Stimulated activated CD8-positive, alpha-beta memory T cell treated with anti-CD3 and anti-CD28 coated beads, Interleukin-4, amount 100 ng/mL, for 48 hours (primary cell): ENCODE measurements at places on chromosomes 2 and 18.
A peak's percentile ranks its signal among the peaks of the same experiment; 100 is the strongest.

GRCh38 chr18:63987743-63988142, 17.9 kb downstream of the SERPINB8 start:
- DNase-seq: no peak

DNA sequence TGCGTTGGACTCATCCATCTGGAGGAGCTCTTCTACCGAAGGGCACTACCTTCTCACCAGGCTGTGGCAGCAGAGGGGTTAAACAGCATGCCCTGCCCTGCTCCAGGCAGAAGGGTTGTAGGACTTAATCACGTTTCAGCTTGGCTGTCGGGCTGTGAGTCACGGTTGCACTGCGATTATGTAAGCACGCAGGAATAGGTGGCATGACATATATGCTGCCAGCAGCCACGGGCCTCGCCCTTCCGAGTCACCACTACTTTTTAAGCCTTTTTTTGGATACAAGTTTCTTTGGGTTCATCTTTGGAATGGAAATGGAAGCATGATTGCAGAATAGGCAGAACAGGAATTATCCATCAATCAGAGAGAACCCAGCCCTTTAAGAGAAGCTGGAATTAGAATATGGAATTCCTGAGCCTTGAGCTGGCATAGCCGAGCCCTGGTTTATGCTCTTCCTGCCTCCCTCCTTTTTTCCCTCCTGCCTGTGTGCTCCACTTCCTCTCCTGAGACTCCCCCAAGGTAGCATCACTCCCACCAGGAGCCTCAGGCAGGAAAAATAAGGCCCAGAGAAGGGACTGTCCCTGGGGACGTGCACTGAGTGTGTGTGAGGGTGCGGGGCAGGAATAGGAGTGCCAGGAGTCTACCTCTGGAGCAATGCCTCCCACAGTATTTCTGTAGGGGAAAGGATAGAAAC, 86.8 kb downstream of the SEMA4F start:
- DNase-seq: no peak

GRCh38 chr2:119674711-119675500, 4.1 kb upstream of the TMEM177 start:
- DNase-seq: no peak

DNA sequence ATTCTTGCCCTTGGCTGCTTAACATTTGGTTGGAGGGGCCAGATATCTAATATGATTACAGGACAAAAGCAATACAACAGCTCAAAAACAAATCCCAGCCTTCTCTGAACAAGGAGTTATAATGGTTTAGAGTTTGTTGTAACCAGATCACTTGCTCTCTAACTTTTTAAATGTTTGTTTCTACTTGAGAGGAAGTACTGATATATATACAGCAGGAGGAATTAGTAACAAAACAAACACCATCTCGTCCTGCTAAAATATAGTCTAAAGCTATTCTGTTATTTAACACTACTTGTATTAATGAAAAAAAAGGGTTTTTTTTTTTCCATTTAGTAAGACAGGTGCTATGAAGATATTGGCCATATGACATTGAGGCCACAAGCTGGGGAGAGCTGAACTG, 60.9 kb upstream of the TMEM17 start:
- no peak for DNase-seq

- no peak for DNase-seq
Observed at GRCh38 chr2:157813467-157813866, 62.7 kb downstream of the ACVR1 start.

DNA sequence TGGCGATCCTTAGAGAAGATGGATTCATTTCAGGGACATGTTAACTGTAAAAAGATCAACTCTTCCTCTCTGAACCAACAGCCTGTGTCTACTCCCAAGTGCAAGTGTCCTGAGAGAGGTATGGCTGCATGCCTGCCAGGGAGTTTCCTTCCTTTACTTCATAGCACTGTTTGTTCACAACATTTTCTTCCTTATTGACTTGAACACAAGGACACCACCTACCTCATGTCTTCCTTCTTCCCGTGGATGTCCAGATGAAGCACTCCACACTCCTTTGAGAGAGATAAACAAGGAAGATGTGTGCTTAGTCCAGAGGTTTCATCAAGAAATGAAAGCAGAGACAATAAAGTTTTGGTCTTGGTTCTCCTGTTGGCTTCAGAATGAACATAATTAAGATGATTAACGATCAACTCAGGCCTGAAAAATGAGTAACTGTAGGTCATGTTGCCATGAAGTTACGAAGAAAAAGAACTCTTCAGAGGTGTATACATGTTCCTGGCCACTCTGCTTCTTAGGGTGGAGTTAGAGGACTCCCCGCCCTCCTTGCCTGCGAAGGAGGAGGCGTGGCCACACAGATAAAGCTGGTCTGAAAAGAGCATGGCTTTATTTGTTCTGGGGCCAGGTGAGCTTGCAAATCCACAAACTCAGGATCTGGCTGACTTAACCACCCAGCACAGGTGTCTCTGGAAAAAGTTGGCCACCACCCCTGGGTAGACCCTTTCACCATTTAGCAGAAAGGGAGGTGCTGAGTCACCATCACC, 155.0 kb upstream of the KCTD1 start:
- no peak for DNase-seq

DNA sequence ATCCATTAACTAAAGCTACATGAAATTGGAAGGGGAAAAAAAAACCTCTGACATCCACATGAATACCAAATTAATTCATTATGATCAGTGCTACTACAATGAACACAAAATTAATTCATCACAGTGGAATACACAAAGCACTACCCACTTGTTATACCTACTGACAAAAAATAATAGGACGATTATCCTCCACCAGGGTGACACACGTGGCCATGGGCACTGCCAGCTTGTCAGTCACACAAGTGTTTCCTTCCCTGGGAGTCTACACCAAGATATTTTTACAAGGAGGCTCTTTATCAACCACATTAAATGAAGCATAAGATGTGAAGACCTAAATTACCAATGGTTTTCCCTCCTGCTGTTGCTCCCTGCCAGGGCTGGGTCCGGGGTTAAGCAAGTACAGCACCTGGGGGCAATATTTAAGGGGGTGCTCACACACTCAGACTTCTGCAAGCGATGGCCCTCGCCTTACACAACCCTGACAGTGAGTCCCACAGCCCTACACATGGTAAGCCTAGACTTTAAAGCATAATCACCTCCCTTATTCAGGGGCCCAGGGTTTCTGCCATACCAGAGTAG, 90.1 kb downstream of the TCF4 start:
- no peak for DNase-seq

DNA sequence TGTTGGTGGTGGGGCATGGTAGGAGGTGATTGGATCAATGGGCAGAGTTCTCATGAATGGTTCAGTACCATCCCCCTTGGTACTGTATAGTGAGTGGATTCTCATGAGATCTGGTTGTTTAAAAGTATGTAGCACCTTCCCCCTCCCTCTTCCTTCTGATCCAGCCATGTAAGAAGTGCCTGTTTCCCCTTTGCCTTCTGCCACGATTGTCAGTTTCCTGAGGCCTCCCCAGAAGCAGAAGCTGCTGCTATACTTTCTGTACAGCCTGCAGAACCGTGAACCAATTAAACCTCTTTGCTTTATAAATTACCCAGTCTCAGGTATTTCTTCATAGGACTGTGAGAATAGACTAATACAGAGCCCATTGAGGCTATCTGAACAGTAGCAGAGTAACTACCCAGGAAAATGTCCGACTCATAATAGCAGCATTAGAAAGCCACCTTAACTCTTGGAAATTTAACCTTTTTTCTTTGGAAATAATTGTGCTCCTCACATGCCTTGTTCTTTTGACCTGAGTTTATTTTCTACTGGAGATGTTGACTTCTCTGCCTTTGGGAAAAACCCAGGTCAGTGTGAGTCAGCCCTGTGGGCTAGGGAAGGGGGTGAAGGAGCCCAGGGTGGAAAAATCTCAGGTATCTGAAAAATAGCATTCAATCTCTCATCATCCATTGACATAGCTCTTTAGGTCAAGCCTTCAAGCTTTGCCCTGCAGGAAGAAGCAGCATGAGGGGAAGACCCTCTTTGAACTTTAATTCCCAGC, 18.1 kb downstream of the CYP1B1 start:
- DNase-seq: no peak

DNA sequence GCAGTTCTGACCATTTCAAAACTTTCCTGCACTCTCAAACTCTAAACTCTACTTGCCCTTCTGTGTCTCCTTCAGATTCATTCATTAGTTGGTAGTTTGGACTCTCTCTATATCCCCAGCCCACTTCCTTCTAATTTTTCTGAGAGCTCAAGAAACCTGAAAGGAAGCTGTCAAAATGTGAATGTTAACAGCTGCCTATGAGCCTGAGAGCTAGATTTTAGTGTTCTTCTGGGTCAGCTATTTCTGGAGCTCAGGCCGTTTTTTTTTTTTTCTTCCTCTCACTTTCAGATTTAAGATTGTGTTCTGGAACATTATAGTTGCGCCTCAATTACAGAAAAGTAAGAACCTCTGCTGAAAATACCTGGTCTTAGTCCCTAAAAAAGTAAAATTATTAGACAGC, 73.1 kb downstream of the RTN4 start:
- no peak for DNase-seq

GRCh38 chr2:3280197-3280596, 97.4 kb downstream of the EIPR1 start:
- DNase-seq: no peak

DNA sequence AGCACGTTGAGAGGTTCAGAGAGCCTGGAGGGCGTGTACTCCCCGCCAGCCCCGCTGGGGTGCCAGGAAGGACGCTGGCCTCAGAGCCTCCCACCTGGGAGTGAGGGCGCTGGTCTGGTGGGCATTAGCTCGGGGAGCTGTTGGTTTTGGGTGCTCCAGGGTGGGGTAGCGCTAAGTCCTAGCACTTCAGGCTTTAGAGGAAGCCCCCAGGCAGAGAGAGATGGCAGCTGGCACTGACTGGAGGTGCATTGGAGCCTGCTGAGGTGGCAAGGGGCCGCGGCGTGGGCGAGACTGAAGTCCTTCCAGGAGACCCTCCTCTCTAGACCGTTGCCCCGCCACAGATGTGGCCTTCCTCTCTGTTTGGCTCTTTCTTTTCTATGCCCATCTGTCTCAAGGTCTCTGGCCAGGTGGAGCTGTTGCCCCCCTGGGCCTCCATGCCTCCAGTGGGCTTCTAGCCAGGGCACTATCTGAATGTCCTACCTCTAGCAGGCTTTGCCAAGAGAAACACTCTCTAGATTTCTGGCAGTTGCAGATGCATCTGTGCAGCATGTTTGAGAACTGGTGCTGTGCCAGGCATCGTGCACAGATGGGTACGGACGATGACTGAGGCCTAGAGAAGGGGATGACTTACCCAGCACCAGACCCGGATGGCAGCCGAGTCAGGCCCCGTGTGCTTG, 6.6 kb downstream of the CAPN10 start:
- DNase-seq: no peak

GRCh38 chr2:228373191-228373590, 191.7 kb upstream of the SPHKAP start:
- DNase-seq: no peak

DNA sequence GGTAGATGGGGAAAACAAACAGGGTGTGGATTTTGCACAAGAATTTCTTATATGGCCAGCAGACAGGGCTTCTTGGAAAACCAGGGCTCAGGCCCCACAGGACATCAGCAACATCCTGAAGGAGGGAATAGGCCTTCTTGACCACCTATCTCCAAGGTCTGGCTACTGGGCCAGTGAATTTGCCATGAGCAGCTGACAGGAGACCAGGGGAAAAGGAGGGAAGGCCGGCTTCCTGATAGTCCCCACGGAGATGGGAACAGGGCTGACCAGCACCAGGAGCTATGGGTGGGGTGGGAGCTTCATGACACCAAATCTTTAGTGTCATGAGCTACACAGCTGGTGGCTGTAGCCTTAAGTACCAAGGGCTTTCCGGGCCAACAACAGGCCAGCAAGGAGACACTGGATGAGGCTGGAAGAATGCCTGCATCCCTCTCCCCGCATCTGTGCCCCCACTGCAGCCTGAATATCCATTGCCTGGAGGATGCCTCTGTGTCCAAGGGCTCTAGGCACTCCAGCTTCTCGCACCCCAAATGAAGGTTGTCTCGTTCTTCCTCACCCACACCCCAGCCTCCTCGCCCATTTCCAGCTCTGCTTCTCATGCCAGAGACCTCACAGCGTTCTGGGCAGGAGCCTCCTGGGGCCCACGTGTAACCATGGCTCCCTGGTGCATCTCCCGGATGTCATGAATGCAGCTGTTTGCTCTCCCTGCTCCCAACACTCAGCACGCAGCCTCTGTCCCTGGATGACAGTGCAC, 74.8 kb downstream of the EMX1 start:
- DNase-seq: no peak

GRCh38 chr18:48409591-48410094, 460 bp upstream of the ZBTB7C start:
- peak; percentile 26 for DNase-seq

GRCh38 chr2:124810132-124810531, 785.0 kb downstream of the CNTNAP5 start:
- DNase-seq: no peak

GRCh38 chr2:43905871-43906270, 67.1 kb downstream of the ABCG8 start:
- DNase-seq: no peak
